ENCODE measurements at places on chromosomes 6 and 20.

DNA sequence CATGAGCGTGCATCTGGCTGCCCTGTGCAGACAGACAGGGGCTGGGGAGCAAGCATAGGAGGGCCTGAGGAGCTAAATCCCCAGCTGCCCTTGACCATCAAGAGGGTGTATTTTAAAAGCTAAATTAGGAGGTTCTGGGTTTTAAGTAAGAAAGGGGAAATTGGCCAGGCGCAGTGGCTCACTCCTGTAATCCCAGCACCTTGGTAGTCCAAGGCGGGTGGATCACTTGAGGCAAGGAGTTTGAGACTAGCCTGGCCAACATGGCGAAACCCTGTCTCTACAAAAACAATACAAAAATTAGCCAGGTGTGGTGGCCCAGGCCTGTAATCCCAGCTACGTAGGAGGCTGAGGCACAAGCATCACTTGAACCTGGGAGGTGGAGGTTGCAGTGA lies 27.8 kb downstream of the SERPINB6 start:
- no peak for DNase-seq

- DNase-seq: no peak
Measured at GRCh38 chr6:131765081-131765803, 42.6 kb upstream of the ENPP1 start.

DNA sequence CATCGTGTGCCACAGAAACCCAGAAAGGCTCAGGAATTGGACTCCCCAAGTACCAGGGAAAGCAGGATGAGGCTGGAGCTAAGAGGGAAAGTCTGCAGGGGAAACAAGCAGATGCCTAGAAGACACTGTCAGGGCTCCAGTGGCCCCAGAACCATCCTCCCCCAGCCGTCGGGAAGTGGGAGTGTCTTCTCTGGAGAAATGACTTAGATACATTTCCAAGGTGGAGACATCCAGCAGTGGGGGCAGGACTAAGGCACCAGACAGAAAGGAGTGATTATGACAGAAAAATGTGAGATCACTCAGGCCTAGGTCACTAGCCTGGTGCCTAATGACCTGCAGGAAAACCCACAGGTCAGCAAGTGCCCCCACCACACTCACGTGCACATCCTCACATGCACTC lies 36.0 kb upstream of the VSX1 start:
- no peak for DNase-seq

DNA sequence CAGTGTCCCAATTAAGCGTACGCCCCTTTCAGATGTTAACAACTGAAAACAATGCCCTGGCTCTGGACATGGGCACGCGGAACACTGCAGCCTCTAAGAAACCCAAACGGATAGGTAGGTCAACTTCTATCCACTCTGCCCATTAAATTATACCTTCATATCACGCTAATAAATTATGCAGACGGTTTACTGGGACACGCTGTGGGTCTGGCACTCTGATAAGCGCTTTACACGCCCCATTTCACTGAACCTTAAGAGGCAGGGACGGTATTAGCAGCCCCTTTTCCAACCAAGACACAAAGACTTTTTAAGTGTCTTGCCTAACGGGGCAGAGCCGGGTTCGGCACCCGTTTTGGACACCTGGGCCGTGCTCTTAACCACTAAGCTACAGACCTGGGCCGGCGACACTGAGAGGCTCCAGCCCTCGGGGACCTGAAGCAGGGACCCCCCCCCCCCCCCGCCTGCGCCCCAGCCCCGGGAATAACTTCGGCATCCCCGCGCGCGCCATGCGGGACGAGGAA lies 744 bp downstream of the STAU1 start:
- no peak for DNase-seq

DNA sequence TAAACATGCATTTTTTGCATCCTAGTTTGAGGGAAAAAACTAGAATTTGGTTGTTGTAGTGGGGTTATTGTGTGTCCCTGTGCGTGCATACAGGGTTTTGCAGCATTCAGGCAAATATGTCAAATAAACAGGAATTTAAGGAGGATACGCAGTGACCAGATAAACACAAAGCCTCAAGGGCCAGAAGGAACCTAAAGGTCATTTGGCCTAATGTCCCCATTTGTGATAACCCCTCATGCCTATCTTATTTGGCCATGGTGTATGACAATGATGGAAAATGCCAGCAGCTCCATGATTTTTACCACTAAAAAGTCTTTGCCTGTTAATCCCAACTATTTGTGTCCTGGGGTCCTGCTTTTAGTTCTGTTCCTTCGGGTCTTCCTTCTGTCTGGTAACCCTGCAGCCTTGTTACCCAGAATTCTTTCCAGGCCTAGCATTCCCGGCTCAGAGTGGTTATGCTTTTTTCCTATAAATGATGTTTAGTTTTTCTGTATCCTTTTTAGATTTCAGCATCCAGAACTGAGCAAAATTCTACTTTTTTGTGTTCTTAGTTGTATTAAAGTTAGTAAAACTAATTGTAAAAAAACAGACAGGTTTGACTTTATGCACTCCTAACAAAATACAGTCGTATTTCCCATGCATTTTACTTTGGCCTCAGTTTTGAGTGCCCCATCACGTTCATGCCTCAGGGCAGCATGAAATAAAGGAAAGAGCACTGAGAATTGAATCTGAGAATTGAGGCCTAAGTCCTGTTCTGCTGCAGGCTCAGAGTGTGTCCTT lies 4.4 kb downstream of the STX16 start:
- DNase-seq: no peak
